Urinary bladder (tissue), 4 donors: ENCODE measurements at places on chromosomes 7 and 10. TPM values are rescaled to one million over a fixed set of nuclear protein-coding genes. Genes with fewer than 3 reads are reported as not detected.

DNA sequence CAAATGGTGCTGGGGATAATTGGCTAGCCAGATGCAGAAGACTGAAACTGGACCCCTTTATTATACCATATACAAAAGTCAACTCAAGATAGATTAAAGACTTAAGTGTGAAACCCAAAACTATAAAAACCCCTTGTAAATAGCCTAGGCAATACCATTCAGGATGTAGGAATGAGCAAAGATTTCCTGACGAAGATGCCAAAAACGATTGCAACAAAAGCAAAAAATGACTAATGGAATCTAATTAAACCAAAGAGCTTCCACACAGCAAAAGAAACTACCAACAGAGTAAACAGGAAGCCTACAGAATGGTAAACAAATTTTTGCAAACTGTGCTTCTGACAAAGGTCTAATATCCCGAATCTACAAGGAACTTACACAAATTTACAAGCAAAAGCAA lies 30.9 kb upstream of the PLXDC2 start:
- no peak for DNase-seq

DNA sequence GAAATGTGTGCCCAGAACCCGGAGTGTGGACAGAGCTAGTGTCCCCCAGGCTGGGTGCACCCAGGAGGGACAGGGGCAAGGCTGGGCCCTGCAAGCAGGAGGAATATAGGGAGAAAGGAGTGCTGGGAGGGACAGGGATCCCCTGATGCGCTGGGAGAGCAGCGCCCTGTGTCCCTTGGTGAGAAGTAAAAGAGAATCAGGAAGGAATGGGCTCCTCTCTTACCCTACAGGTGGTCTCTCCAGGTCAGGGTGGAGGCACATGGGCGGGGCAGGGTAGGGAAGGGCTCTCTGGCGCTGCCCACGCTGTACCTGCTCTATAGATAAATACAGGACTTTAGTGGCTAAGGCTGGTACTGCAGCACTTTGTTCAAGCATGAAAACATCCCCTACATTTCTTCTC lies 753.8 kb downstream of the GRID1 start:
- no peak for DNase-seq

PNLIPRP2 gene
- not detected for total RNA-seq

DNA sequence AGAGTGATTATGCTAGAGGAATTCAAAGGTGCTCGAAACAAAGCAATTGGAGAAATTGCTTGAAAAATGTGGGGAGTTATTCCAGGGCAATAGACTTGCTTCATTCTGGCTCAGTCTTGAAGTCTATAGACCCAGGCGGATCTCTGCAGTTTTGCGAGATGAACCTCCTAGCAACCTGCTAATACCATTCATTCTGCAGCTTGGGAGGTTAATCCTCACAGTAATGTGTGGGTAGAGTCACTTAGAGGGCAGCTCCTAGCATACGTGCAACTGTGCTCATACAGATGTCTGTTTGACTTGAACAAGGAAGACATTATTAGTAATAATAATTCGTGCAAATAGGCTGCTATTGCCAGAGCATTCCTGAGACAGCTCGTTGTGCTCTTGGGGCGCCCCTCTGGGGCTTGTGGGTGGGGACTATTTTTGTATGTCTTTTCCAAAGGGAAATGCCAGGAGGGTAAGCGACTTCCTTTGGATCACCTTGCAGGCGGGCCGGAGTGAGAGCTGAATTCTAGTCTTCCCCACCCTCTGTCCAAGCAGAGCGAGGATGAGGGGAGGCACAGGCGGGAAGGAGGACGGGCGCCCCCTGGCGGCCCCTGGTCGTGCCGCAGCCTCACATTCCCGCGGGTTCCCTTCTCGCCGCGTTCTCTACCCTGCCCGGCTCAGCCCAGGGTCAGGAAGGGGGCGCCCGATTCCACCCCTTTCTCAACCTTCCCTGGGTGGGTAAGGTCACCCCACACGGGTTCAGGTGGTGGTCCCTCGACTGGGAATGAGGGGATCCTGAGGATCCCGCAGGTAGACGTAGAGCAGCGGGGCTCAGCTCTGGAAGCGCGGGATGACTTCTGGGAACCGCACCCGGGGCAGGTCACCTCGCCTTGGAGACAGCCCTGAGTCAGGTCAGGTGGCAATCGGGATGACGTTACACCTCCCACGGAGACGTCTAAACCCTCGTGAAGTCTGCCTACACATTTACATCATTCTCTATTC lies 241.5 kb downstream of the PHTF2 start:
- no peak for DNase-seq

DNA sequence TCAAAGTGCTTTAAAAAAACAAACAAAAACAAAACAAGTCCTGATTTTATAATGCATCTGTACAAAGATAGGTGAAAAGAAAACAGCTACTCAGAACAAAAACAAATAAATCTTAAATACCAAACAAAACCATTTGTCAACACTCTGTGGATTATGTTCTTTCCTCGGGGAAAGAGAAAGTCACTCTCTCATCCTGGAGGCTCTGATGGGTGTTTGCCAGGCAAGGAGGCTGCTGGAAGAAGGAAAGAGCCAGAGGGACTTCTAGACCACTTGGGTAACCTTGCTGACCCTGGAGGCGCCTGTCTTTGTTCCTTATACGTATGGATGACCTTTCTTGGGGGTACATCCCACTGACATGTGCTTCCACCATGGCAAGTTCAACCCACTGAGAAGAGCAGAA lies 92.8 kb downstream of the ZRANB1 start:
- no peak for DNase-seq

DNA sequence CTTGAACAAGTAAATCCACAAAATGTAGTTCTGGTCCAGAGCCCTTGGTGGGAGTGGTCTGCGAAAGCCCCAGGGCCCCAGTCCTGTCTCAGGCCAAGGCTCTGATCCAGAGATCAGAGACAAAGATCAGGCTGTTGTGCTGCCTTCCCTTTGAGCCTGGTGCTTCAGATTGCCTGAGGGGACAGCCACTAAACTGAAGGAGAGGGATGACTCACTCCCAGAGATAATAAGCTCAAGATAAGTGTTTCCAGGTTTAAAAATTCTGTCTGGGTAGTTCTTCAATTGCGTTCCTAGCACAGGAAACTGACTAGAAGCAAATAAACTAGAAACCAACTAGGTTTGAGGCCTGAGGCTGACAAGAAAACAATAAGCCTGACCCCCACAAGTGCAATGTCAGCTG lies 190.2 kb downstream of the RAMP3 start:
- DNase-seq, result peak; percentile 11

GRCh38 chr7:873367-874002 lies 2.9 kb upstream of the GET4 start:
- DNase-seq, result peak; percentile 39
